ENCODE measurements at places on chromosomes 4 and X.

DNA sequence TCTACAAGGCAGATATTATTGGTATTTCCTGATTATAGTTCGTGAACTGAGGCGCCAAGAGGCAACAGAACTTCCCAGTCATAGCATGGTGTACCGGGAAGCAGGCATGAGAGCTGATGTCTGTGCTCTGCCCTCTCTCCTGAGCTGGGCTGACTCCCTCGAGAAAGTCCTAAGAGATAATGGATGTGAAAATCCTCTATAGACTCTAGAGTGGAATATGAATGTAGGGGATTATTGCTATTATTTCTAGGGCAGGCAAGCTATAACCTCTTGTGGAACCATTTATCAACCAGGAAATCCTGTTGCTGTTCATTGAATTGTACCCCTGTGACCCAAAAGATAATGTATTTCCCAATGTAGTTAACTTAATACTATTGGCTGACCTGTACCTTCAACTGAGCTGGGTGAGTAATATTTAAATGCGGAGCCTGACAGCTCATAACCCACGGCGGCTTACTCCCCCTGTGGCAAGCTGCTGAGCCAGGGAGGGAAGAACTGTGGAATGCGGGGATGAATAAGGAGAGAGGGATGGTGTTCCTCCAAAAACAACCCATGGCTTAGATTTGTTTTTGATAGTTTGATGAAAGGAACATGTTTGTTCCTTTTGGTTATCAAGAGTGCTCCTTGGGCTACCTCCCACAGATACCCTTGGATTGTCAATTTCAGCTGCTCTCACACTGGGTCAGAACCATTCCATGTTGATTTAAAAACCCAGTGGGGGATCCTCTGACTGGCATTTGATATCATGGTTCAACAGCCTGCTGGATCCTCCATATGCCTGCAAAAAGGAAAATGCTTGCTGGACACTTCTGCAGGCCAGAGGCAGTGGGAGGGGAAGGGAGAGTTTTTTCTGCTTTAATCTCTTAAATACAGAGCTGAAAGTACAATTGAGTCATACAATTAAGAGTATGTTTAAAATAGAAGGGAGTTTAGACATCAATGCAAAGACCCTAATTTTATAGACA is 339.0 kb upstream of the BOD1L1 start:
- no peak for DNase-seq

- DNase-seq = no peak
These were observed 131.8 kb downstream of the CLCN5 start for GRCh38 chrX:50054147-50054546.

DNA sequence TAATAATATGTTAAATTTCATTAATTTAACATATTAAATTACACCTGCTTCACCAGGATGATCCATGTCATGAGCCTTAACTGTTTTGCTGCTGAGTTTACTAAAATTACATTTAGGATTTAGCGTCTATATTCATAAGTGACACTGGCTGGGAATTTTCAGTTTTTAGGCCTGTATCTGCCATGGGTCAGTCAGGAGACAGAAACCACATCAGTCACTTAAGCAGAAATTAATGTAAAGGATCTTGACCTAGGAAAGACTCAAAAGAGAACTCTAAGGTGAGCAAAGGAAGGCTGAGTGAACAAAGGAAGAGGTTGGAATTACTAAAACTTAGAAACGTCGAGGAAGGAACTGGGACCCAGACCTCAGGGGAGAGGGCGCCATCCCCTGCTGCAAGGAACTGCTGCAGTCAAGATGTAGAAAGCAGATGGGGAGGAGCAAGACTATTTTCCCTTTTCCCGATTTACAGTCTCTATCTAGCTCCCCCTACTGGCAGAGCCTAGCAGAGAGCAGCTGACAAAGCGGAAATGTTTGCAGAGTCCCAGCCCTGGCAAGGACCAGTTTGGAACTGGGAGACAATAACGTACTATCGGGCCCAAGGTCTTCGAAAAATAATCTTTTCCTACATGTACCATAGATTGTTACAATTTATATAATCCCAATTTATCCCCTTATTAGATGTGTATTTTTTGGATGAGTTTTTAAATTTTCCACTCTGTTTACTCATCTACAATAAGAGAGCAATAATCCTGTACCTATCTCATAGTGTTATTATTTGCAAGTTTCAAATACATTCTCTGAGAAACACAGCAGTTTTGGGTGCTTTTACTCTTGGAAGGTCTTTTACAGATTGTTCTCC is 22.6 kb upstream of the RBBP7 start:
- DNase-seq = peak; percentile 13

DNA sequence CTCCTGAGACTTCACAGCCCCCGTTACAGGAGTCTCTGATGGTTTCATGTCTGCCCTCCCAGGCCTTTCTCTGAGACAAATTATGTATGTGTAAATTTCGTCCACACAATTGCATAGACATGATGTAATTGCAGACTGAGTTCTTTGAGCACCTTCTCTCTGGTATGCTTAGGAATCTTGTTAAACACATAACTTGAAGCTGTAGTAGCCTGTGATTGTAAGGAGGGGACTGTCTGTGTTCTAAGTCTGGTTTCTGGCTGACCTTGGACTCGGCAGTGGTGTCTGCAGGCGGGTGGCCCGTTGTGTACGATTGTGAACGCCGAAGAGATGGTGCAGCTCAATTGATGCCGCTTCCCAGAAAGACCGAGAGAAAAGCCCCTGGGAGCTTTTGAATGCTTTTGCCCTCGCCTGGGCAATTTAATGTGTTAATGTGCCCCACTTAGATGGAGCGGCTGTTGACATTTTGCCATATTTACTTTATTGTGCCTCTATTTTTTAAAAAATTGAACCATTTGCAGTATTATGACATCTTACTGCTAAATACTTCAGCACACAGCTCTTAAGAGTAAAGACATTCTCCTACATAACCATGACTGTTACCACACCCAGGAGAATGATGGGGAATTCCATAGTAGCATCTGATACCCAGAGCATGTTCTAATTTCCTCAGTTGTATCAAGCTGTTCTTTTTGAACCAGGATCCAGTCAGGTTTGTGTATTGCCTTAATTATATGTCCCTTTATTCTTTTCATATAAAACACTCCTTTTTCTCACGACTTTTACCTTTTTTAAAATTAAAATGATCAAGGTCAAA is 58.4 kb upstream of the TADA2B start:
- DNase-seq = no peak

DNA sequence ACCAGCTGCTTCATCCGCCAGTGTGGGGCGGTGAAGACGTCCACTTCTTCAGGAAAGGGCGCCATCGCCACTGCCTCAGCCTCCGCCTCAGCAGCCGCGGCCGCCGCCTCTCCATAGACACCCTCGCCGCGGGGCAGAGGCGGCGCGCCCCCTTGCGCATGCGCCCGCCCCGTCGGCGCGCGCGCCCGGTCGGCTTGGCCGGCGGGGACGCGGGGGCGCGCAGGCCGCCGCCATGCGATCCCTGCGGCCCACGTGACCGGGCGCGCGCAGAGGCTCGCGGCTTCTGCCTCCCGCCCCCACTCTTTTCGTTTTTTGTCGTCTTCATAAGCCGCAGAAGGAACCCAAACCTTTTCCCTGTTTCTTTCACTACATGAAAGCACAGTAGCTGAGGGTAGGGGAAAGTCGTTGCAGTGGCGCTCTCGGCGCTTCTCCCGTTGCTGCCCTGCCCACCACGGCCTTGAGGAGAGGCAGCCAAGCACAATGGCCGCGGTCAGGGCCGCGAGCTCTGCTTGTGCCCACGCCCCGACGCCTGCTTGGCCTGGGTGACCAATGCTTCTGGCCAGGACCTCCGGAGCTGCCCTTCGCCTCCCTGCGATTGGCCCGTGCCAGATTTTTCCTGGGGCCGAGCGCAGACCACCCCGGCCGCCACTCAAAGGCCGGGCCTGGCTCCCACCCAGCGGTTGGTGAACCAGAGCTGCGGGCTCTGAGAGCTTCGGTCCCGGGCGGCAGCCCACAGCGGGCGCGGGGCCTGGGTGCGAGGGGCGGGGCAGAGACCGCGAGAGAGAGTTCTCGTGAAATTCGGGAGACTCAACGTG is at the start of gene FBXL5:
Gene FBXL5, minus strand, starts transcription at position 135 of the 815 bp plus-strand sequence. Its CDS starts 70 bp downstream, at position 65.
- peak; percentile 48 for DNase-seq

DNA sequence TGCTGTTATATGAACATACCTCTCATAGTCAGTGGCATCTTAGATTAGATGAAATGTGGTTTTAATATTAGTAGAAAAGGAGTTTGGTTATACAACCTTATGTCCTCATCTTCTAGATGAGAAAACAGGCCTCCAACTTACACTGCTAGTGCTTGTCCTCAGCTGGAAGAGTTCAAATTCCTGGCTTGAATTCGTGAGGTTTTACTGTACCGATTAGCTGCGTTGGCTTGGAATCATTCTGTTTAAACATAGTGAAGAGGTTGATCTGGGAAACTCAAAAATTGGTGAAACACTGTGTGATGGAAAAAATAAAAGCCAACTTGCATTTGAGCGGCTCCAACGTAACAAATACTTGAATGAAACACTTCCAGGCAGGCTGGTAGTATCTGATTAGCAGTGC is 81.0 kb downstream of the LNX1 start:
- DNase-seq = no peak

DNA sequence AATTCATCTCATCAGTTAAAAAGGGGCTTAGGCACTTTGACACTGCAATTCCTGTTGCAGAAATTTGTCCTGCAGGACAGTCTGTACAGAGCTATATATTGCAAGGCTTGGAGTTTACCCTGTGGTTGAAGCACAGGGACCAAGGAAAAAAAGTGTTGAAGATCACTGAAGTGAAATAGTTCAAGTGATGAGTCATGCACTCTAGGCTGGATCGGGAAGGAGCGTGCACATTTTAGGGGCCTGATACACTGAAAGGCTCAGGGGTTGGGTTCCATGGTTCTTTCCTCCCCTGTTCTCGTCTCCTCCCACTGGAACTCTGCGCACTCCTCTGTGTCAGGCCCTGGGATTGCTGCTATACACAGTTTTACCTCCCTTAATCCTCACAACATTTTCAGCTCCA is 104.9 kb upstream of the ARMCX2 start:
- DNase-seq = no peak

DNA sequence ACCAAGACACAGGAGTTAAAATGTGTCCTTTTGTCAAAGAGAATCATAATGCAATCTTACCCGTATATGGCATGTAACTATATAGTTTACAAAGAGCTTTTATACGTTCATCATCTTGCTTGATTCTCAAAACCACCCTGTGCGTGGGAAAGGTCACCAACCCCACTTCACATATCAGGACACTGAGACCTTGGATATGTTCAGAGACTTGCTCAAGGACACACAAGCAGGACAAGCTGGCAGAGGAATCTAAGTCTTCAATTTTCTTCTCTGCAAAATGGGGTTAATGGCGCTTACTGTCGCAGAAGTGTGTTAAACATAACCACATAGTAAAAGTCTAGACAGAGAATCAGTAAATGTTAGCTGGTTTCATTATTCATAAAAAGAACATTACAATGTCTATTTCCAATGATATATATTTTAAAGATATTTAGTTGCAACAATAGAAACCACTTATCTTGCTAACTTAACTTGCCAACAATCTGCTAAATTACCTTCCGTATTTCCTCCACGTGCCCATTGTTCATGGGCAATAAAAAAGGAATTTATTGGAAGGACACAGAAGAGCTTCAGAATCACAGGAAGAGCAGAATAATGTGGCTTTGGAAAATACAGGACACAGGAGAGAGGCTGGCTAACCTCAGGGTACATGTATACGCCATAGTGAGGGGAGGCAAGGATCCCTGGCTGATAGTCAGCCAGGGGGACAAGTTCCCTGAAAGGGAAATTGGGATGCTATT is 64.6 kb upstream of the TAPT1 start:
- DNase-seq = no peak

- no peak for DNase-seq
These were observed 47.4 kb upstream of the DYNLT3 start for GRCh38 chrX:37894725-37895124.

- no peak for DNase-seq
These were observed 68.3 kb downstream of the ABLIM2 start for GRCh38 chr4:8090312-8090711.

DNA sequence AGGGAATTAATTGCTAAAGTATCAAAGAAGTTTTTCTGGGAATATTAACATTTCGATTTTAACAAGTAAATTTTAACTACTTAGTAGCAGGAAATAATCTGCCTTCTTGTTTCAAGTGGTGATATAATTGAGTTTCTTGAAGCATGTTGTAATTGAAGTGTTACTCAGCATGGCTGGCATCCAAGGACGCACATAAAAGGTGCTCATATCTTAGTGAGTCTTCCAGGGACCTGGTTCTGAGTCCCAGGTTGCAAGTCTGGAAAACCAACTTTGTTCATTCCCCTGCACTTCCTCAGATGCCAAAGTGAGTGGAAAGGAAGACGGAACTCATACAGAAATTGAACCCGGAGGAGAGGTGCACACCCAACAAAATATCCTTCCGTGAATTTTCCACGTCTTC is 399.6 kb downstream of the NLGN4X start:
- no peak for DNase-seq

DNA sequence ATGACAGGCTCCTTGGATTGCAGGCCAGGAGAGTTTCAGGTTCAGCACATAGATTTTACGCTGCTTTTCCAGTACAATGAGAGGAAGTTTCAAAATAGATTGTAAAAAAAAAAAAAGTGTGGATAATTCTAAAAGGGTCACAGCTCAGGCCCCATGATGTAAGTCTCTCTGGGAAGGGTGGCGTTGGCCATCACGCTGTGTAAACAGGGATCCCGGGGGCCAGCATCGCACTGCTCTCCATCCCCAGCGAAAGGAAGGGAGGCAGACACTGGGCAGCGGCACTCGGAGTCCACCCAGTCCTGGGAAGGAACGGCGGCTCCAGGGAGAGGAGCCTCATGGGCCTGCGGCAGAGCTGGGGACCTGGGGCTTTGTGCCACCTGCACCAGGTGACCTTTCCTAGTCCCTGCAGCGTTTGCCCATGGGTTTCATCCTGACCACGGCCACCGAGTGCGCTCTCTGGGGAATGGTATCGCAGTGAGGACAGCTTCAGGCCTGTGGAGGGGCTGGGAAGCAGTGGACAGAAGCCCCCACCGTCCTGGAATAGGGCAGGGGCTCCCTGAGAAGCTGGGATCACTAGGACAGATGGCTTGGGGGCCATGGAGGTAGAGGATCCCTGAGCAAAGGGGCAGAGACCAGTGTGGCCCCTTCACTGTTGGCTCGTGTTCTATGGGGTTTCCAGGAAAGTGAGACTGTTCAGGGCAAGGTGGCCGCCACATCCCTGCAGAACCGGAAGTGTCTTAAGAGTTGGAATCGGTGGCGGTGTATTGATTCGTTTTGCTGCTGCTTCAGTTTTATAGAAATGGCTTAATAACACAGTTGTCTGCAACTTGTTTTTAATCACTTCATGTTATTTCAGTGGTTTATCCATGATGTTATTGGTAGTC is 38.9 kb downstream of the RGS12 start:
- DNase-seq = no peak

- no peak for DNase-seq
These were observed 70.1 kb downstream of the PRSS12 start for GRCh38 chr4:118282692-118283091.

GRCh38 chr4:78331965-78332364 is 219.6 kb upstream of the ANXA3 start:
- no peak for DNase-seq

DNA sequence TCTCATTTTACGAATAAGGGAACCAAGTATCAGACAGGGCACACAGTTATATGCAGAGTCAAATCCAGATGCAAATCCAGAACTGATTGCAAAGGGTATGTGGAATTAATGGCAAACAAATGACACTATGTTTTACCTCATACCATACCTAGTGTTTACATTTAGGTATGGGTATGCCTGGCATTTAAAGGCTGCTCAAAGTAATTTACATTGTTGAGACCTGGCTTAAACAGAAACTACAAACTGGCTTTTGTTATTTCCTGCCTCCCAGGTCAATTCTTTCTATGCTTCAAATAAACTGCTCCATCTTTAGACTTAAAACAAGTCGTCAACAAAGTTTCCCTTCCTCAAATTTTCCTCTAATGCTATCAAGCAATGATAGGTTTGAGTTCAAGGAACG is 33.7 kb downstream of the ANKRD17 start:
- no peak for DNase-seq
